Activated CD4-positive, CD25-positive, alpha-beta regulatory T cell treated with anti-CD3 and anti-CD28 coated beads, Interleukin-2, amount 50 U/mL, for 24 hours (primary cell): ENCODE measurements at places on chromosomes 4 and X.

DNA sequence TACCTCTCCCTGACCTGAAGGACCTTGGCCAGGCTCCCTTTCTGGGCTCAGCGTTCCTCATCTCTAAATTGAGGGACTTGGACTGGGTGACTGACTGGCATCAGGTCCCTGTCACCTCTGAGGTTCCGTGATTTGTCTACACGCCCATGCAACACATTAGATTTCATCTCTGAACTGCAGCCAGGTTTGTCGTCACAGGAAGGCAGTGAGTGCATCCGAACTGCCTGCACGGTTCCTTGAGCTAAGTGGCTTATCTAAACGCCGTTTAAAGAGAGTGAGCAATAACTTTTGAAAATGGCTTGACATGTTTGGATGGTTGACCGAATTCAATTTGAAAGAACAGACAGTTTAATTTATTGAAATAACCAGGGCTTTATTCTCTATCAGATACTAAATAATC, 70.1 kb downstream of the PCYT1B start:
- ATAC-seq = no peak

DNA sequence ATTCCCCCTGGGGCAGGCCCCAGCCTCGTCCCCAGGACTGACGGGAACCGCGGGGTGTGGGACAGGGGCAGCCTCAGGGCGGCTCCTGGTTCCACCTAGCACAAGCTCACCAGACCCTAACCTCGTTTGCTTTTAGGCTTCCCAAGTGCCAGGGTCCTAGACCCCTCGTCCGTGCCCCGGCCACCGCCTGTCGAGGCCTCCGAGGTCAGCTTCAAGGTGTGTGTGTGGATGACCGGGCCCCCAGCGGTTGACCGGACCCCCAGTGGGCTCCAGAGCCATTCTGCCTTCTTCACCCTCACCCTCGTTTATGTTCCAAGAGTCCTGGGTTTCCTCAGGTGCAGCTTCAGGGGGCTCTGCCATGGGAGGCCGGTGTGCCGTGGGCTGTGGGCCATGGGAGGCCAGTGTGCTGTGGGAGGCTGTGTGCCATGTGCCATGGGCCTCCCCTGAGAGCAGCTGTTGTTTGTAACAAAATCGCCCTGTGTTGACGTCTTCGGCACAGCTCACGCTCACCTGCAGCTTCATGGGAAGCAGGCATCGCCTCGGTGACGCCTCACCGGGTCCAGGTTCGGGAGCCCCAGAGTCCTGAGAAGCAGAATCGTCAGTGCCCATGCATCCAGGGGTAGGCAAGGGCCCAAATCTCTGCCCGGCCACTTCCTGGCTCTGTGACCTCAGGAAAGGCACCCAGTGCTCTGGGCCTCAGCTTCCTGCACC, 43.0 kb upstream of the HMX1 start:
- no peak for ATAC-seq

GRCh38 chr4:113141901-113142346, 92.5 kb downstream of the ANK2 start:
- ATAC-seq = no peak

- no peak for ATAC-seq
Observed at GRCh38 chr4:94856030-94856429, 98.3 kb downstream of the BMPR1B start.

GRCh38 chrX:150692296-150692695, 900 bp upstream of the MTMR1 start:
- no peak for ATAC-seq

DNA sequence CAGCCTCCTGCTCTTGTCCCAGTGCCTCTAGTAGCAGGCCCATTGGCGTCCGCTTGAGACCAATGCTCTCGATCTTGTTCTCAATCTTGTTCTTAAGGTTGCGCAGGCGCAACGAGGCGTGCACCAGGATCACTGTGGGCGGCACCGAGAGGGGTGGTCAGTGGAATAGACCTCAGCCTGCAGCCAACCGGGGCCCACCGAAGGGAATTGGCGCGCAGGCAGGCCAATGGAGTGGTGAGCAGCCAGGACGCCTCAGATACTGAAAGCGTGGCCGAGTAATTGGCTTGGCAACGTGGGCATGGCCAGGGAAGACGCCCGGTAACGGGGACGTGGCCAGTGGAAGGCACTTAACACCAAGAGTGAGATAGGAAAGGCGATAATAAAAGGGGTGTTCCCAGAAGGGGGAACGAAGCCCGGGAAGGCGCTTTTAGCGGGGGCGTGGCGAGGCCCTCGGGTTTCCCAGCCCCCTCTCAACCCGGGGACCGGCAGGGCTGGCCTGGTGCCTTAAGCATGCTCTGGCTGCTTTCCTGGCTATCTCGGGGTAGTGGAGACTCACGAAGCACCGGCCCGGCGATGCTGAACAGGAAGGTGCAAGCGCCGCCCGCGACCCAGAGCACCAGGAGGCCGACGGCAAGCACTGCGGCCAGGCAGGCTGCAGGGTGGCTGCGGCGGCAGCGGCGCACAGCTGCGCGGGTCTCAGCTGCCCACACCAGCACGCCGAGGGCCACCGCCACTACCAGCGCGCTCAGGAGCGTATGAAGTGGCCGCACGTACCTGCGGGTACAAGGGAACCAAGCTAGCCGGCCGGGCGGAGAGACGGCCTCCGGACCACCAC, 1.7 kb downstream of the PRAF2 start:
- ATAC-seq = no peak

DNA sequence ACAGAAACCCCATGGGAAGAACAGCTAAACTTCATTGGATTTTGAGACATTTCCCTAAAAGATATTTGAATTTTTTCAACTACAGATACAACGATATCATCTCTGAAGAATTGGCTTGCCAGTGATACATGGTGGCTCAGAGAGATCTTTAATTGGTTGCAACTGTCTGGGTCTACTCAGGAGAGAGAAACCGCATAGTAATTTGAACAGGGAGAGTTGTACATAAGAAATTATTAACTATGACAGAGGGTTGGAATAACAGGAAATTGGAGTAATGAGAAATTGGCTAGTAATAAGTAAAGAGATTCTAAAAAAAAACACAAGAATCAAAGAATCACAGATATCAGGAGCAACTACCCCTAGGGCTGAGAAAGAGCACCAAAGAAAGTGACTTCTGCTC, 118.4 kb downstream of the KLHL13 start:
- ATAC-seq = no peak

DNA sequence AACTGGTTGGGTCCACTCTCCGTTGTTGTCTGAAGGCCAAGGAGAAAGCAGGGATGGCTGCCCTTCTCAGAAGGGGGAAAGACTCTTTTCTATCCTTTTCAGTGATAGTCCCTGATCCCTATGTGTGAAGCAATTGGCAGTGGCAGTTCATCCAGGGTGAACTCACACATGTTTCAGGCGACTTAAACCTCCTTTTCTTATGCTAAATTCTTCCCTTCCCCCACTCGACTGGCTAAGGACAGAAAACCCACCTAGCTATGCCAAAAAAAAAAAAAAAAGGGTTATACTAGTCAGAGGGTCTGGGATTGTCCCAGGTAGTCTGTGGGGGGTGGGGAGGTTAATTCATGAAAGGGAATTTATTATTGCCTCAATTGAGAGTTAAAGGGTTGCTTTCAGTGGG, 12.2 kb upstream of the ZNF280C start:
- no peak for ATAC-seq
